ENCODE measurements at places on chromosomes 6 and 20.

DNA sequence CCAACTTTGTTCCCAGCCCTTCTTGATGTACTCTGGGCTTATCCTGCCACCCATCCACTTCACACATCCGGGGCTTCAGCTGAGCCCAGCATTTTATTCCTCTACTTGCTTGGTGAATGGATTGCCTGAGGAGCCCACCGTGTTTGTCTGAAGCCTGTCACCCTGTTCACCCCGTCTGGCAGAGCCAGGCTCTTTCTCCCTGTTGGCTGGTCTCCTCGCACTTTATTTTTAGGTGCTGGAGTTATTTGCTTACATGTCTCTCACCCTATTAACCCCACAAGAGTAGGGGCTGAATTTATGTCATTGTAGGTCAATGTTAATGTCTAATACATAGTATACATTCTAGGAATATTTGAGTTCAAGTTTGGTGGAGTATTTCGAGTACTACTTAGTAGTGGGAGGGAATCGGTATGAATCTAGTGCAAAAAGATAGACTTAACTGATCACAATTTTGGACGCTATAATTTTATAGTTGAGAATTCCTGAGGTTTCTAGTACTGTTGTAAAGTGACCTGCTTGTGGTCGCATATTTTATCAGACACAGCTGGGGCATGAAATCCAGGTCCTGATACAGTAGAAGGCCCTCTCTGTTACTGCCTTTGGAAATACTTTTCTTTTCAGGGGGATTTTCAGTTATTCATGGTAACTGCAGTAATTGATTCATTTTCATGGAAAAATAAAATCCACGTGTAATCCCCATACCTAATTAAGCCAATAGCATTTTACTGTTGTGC, 10.8 kb downstream of the JARID2 start:
- no peak for DNase-seq

GRCh38 chr6:56539527-56540105, 103.1 kb downstream of the DST start:
- DNase-seq = no peak

GRCh38 chr20:21361266-21361665, 36.1 kb downstream of the NKX2-4 start:
- no peak for DNase-seq

DNA sequence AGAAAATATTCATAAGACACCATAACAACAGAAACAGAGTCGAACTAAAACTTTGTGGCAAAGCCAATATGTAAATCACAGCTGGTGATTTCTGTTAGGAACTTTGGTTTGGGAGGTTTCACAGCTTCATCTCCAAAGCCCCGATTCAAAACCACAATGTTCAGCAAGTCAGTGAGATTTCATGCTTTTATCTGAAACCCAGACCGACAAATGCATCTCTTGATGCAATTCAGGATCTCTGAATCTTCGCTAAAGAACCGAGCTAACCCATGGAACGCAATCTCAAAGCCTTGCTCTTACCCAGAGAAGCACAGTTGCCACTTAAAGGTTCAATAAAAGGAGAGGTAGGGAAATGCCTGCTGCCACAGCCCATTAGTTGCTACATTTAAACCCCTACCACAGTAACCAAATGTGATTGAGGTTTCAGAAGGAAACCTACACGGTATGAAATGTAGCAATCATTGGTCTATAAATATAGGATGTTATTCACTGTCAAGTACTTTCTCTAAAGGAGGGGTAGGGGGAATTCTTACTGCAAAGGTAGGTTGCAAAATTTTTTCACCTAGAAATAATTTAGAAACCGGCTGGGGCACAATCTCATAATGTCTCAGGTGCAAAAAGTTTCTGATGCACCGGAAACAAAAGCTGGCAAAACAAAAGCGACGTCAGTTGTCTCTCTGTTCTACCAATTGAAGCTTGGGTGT, 381.0 kb upstream of the ARID1B start:
- no peak for DNase-seq

GRCh38 chr6:142846459-142846831, 98.5 kb downstream of the HIVEP2 start:
- DNase-seq = no peak
